ENCODE measurements at places on chromosomes 16 and 17.
A peak's percentile ranks its signal among the peaks of the same experiment; 100 is the strongest.

- DNase-seq = no peak
These were observed 79.0 kb downstream of the AMFR start for GRCh38 chr16:56346131-56346890.

- no peak for DNase-seq
These were observed 21.5 kb downstream of the PRCD start for GRCh38 chr17:76561332-76561731.

DNA sequence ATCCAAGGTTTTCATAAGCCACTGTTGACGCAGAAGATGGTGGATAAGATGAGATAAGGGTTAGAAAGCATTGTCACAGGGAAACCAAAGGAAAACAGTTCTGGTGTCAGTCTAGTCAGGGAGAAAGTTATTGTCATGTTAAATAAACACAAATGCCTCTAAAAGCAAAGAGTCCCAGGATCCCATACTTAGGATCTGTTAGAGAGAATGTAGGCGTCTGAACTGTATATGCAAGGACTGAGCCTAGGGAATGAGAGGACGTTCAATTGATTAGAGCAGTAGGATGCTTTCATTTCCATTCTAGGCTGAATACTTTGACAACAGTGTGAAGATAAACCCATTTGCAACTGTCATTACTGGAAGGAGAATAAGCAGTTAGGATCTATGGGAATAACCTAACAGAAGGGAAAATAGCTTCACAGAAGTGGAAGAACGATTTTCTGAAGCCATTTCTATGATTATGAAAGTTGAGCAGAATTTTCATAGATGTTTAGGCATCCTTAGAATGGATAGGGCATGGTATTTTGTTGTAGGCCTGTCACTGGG, 1149.1 kb upstream of the CDH8 start:
- DNase-seq = no peak

GRCh38 chr16:495127-495748, 32.3 kb upstream of the CAPN15 start:
- DNase-seq = peak; percentile 73

DNA sequence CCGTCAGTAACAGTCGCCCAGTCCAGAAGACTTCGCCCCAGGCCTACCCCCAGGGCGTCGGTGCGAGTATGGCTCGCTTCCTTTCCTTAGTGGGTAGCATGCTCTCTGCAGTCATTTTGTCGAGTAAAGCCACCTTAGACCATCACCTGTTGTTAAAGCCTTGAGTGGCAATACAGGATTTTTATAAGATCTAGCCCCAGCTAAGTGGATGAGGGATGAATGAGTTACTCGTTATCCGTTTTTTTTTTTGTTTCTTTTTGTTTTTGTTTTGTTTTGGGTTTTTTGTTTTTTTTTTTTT, 322 bp upstream of the KLHL11 start:
- no peak for DNase-seq

- DNase-seq = peak; percentile 90
These were observed 10.3 kb upstream of the ZFP90 start for GRCh38 chr16:68528686-68529379.

- no peak for DNase-seq
These were observed 45.5 kb downstream of the PRKCA start for GRCh38 chr17:66347661-66348514.
